Activated T-helper 9 cell treated with anti-CD3 and anti-CD28 coated beads, Interleukin-2, amount 50 U/mL, for 16 hours (primary cell): ENCODE measurements at places on chromosomes 3 and 15.

- DNase-seq: no peak
Measured at GRCh38 chr3:73381551-73381950, 243.2 kb downstream of the PDZRN3 start.

GRCh38 chr3:54985856-54986255 lies 58.0 kb upstream of the LRTM1 start:
- no peak for DNase-seq

- DNase-seq: no peak
Measured at GRCh38 chr3:17891139-17891856, 148.9 kb upstream of the TBC1D5 start.

- DNase-seq: no peak
Measured at GRCh38 chr3:159664006-159664405, 324.6 kb upstream of the IL12A start.

- DNase-seq: no peak
Measured at GRCh38 chr15:90949979-90950675, 4.6 kb upstream of the RCCD1 start.

- no peak for DNase-seq
Measured at GRCh38 chr3:71350998-71351397, 232.5 kb downstream of the FOXP1 start.

GRCh38 chr3:102457644-102458043 lies 22.8 kb downstream of the ZPLD1 start:
- no peak for DNase-seq

- DNase-seq: no peak
Measured at GRCh38 chr15:86568378-86568777, 488.7 kb downstream of the AGBL1 start.

- DNase-seq: no peak
Measured at GRCh38 chr3:192395506-192395905, 331.8 kb downstream of the FGF12 start.

DNA sequence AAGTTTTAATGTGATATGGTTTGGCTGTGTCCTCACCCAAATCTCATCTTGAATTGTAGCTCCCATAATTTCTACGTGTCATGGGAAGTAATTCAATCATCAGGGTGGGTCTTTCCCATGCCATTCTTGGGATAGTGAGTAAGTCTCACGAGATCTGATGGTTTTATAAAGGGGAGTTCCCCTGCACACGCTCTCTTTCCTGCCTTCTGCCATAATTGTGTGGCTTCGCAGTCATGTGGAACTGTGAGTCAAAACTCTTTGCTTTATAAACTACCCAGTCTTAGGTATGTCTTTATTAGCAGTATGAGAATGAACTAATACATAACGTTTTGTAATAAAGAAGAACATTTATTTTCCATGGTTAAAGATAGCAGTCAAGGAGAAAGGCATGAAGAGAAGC lies 39.2 kb upstream of the GOLIM4 start:
- DNase-seq: no peak

DNA sequence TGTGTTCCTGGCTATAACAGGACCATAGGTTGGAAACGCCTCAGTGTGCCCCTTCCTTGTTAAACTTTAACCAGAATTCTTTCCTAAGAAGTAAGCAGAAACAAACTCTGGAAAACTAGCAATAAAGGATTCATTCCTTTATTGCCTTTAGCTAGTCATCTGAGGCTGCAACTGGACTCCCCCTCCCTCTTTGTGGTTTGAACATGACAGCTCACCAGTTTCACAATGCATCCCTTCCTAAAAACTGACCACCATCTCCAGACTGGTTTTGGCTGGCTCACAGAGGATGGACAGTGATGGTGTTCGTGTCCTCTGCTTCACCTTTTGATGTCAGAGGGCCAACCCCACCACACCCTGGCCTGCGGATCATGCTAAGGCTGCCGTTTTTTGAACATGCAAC lies 27.9 kb upstream of the TGFBR2 start:
- no peak for DNase-seq

GRCh38 chr3:158625881-158626280 lies 18.4 kb upstream of the GFM1 start:
- DNase-seq: no peak

- DNase-seq: no peak
Measured at GRCh38 chr3:194714564-194714963, 28.9 kb downstream of the FAM43A start.
